ENCODE measurements at places on chromosomes 13 and 19. TPM values are rescaled to one million over a fixed set of nuclear protein-coding genes. Genes with fewer than 3 reads are reported as not detected.

The PRX gene
- total RNA-seq, result 0.66 TPM

The NAPSA gene
- not detected for total RNA-seq

- H3K4me3 ChIP-seq, result no peak overlapping the region
- H3K27ac ChIP-seq, result no peak overlapping the region
- 0 out of 2 replicates have a peak, but pooled peaks cover 2% of the 10 kb centered on the region for H3K4me1 ChIP-seq
- H3K36me3 ChIP-seq, result no peaks in the 10 kb centered on the region
These were observed 23.0 kb upstream of the OLFM4 start for GRCh38 chr13:53005626-53006025.

The CEACAM8 gene
- total RNA-seq, result not detected

DNA sequence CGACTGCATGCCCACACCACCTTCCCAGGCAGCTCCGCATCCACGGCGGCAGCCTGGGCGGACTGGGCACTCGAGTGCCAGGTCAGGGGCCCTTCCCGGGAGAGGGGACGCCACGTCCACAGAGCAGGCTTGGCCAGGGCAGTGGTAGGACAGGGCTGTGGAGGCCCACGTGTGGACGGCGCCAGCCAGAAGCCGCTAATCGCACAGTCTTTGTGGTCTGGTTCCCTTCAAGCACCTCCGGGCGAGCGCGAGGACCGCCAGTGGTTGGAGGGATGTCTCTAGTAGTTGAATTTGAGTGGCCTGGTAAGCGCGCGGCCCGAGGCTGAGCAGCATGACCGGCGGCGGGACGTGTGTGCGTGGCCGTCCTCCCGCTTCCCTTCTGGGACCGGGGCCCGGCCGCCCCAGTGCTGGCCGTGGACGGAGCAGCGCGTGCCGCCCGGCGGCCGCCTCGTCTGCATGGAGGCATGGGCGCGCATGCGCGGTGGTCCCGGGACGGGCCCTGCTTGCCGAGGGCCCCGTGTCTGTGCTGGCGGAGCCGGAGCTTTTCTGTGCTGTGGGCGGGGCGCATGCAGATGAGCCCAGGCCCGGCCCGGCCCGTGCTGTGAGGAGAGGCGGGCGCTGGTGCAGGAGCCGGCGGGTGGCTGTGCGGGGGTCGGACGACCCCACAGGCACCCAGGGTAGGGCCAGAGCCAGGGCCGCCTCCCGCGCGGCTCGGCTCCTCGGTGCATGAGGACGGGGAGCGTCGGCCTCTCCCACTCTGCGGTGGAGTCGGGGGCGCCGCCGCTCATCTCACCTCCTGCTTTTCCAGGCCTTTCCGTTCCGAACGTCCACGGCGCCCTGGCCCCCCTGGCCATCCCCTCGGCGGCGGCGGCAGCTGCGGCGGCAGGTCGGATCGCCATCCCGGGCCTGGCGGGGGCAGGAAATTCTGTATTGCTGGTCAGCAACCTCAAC is 8.6 kb downstream of the PTBP1 start:
- no peak overlapping the region for H3K4me3 ChIP-seq
- H3K4me1 ChIP-seq, result peaks cover 18% of the 10 kb centered on the region
- DNase-seq, result no peak
- H3K27me3 ChIP-seq, result no peaks in the 10 kb centered on the region
- peaks cover 97% of the 10 kb centered on the region for H3K36me3 ChIP-seq

GRCh38 chr19:34041925-34042521 is 130.3 kb upstream of the LSM14A start:
- H3K27ac ChIP-seq, result no peak overlapping the region
- no peaks in the 10 kb centered on the region for H3K27me3 ChIP-seq
- DNase-seq, result peak; percentile 36
- H3K4me1 ChIP-seq, result no peaks in the 10 kb centered on the region
- no peak overlapping the region for H3K4me3 ChIP-seq
- no peaks in the 10 kb centered on the region for H3K36me3 ChIP-seq

The ZNF555 gene
- total RNA-seq, result 12.4 TPM

- peaks cover 25% of the 10 kb centered on the region for H3K4me1 ChIP-seq
- no peaks in the 10 kb centered on the region for H3K27me3 ChIP-seq
- DNase-seq, result no peak
- no peak overlapping the region for H3K4me3 ChIP-seq
- no peak overlapping the region for H3K27ac ChIP-seq
These were observed 810 bp downstream of the GPR180 start for GRCh38 chr13:94602467-94602866.

Data from HepG2 (cell line).